Spinal cord (tissue), 10 donors: ENCODE measurements at places on chromosomes 12 and 14.

DNA sequence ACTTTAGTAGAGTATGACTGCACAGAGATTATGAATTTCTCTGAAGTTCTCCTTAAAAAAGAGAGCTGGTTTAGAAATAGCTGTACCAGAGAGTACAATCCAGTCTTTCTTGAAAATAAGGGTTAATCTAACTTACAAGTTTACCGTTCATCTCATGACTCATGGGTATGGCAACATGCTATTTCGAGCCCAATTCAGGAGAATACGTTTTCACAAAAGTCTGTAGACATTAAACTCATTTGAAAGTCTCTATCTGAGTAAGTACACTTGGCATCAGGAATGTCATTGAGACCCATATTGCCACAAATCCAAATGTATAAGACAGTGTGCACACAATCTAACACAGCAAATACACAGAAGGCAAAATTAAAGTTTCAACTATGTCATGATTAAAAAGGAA is 160.5 kb downstream of the PIK3C2G start:
- DNase-seq = no peak

- no peak for DNase-seq
Observed at GRCh38 chr14:100359111-100359510, 36.0 kb downstream of the SLC25A47 start.

DNA sequence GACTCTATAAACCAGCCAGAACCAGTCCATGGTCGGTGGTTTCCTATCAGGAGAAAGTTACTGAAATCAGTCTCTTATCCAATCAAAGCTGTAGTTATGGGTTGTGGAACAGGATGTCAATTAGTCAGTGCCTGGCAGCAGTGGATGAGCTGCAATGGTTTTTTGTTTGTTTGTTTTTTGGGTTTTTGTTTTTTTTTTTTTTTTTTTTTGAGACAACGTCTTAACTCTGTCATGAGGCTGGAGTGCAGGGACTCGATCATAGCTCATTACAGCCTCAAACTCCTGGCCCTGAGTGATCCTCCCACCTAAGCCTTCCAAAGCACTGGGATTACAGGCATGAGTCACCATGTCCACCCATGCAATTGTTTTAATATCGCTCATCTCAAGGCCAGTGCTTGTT is 113.3 kb upstream of the CAND1 start:
- no peak for DNase-seq

DNA sequence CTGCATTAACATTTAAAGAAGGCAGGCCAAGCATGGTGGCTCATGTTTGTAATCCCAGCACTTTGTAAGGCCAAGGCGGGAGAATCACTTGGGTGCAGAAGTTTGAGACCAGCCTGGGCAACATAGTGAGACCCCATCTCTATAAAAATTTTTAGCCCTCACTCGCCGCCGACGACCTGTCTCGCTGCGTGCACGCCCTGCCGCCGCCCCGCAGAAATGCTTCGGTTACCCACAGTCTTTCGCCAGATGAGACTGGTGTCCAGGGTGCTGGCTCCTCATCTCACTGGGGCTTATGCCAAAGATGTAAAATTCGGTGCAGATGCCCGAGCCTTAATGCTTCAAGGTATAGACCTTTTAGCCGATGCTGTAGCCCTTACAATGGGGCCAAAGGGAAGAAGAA is 10.8 kb upstream of the RBMS2 start:
- no peak for DNase-seq

DNA sequence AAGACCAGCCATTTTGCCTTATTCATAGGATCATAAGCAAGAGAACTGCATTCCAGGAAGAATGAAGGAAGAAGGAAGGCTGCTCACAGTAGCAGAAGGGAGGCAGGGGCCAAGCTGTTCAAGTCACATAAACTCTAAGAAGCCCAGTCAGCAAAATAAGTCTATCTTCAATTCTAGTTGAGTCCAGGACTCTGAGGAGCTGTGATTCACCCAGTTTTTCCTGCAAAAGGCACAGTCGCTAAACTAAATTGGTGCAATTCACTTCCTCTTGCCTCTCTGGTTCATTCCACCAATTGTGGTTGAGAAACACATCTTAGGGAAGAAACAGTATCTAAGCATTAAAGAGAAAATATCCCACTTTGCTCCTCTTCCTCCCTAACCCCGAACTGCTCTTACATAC is 9.8 kb downstream of the ZNF641 start:
- no peak for DNase-seq

GRCh38 chr12:124230789-124231188 is 64.1 kb upstream of the RFLNA start:
- DNase-seq = no peak

- DNase-seq = no peak
Observed at GRCh38 chr12:40942326-40942725, 245.8 kb upstream of the PDZRN4 start.

DNA sequence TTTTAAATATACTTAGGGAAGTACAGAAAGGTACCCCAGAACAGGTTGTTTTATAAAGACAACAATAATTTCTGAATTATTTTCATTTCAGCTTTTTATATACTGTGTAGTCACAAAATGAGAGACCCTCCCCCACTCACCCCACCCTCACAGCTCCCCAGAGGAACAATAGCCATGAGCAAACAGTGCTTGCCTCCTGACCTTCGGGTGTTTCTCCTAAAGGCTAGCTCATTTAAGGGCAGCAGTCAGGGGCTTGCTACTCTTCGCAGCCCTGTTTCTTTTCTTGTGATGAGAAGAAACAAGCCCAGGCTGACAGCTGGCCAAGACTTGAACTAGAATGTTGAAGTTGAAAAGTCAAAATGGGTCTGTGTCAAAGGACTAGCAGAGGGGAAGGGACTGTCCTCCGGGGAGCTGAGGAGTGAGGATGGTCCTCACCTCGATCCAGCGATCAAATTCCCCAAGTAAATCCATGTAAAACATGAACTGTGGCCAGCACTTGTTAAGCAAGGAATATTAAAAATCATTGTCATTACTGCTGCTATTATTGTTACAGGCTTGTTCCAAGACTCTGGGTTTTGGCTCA is 133.8 kb upstream of the ARHGAP5 start:
- DNase-seq = no peak

GRCh38 chr12:91667694-91668093 is 478.0 kb downstream of the BTG1 start:
- no peak for DNase-seq

DNA sequence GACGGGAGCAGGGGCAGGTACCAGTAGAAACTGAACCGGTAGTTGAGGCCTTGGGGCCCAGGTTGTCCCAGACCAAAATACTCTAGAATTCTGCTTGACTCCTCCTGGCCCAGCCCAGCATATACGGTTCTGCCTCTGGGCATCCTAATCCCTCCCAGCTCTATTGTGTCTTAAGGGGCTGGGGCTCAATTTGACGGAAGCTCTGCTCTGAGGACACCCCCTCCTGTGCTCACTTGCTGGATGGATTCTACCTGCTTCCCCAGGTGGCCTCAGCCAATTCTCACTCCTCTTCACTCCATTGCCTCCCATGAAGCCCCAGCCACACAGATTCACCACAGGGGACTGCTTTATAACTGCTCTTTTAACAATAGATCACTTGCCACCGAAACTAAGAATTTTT is 219.5 kb upstream of the FKBP4 start:
- DNase-seq = no peak

DNA sequence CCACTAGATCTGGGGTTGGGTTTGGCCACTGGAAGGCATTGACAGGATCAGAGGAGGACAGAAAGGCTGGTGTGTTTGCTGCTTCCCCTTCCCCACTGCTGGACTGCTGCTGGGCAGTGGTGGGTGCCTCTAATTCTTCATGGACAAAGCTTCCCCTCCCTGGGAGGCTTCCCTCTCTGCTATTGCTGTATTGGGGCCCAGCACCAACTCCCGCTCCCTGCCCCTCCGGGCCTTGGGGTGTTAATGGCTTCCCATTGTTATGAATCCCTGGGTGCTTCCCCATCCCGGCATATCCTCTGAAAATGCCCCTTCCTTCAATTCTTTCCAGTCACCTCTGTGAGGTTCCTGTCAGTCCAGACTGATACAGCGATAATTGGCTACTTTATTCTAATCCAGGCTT is 310.2 kb downstream of the GLT1D1 start:
- no peak for DNase-seq

- no peak for DNase-seq
Observed at GRCh38 chr12:70354787-70355186, 11.3 kb upstream of the KCNMB4 start.

- no peak for DNase-seq
Observed at GRCh38 chr12:131061041-131061806, 107.5 kb downstream of the ADGRD1 start.

GRCh38 chr14:24185741-24186140 is 2.9 kb downstream of the IPO4 start:
- DNase-seq = no peak

- DNase-seq = no peak
Observed at GRCh38 chr12:6695313-6696045, 5.1 kb downstream of the PIANP start.

GRCh38 chr14:37194698-37195097 is 3.0 kb upstream of the MIPOL1 start:
- DNase-seq = no peak

DNA sequence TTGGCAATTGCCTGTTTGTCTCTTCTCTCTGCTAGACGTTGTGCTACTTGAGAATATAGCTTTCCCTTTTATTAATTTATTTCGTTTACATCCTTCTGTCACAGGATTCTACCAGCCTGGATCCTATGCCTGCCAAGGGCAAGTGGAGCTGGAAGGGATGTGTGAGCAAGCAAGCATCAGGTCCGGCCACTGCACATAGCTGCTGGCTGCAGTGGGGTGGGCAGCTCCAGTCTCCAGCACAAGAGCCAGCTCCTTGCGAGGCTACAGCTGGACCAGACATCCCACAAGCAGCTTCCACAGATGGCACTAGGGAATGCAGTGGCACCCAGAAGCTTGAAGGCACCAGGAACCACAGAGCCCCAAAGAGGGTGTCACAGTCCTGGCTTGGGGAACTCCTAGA is 225.0 kb downstream of the KCNC2 start:
- no peak for DNase-seq

DNA sequence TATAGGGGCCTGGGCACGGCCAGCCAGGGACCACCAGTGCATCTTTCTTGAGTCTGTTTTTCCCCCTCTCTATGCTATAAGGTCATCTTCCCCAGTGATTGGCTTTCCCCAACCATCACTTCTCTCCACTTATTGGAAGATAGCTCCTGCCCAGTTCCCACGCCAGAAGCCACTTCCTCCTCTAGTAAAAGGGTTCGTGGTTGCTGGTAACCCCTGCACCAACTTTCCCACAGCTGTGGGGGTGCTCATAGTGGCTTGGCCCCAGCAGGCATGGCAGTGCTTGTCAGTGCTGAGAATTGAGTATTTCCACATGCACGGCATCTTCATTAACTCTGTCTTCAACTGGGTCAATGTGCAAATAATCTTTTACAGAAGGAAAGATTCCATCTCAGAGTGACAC is 215.4 kb downstream of the FOXN3 start:
- no peak for DNase-seq

DNA sequence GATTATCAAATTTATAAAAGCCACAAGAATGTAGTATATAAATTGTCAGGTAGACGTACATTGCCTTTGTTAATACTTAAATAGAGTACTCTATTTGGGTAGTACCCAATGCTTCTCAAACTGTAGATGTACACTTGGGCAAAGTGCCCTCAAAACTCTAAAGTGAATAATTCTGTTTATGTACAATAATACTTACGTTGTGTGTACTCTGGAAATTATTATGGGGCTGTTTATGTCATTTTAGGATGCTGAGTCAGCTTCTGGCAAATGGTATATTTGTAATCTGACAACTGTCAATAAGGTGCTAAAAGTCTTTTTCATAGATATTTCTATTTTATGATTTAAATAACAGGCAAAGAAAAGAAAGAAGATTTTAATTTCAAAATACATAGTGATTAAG is 102.4 kb downstream of the CCDC91 start:
- no peak for DNase-seq

- DNase-seq = no peak
Observed at GRCh38 chr12:47741340-47741703, 16.0 kb upstream of the ENDOU start.
